Liver (tissue), 10 donors: ENCODE measurements at places on chromosomes 5 and 9. TPM values are rescaled to one million over a fixed set of nuclear protein-coding genes. Genes with fewer than 3 reads are reported as not detected.

DNA sequence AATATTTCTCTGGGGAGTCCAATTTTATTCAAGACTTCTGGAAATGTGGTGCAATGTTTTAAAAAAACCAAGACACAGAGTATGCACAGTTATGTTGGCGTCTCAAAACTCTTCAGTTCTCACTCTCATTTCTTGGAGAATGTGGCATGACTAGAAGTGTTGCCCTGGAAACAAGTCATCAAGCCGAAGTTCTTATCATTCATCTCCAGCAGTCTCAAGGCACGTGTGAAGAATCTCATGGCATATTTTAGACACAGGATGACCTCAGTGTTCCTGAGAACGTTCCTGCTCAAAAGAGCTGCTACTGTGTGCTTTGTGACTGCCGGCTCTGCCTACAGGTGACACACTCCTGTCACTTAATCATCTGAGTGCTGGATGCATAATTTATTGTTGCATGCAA lies 147.4 kb upstream of the IRX4 start:
- no peaks in the 10 kb centered on the region for H3K36me3 ChIP-seq
- H3K4me1 ChIP-seq = no peaks in the 10 kb centered on the region
- H3K27me3 ChIP-seq = no peaks in the 10 kb centered on the region
- DNase-seq = no peak

DNA sequence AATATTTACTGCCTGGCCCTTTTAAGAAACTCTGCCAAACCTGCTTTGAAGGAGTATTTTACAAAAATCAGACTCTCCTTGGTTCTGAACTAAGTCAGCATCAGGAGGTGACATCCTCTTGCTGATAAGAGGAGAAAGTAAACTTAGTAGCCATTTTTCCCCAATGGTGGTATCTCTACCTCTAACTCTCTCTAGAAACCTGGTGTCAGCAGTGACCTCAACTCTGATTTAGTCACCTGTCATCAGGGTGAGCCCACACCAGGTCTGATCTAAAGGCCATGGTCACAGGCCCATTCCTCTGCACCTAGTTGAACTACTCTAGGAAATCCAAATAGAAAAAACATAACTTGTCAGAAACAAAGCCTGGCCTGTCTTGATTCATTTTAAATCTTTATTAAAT lies 4.2 kb downstream of the CARNMT1 start:
- no peaks in the 10 kb centered on the region for H3K36me3 ChIP-seq
- no peak overlapping the region for H3K4me3 ChIP-seq
- no peak overlapping the region for H3K27ac ChIP-seq
- H3K4me1 ChIP-seq = no peaks in the 10 kb centered on the region
- H3K27me3 ChIP-seq = no peaks in the 10 kb centered on the region

- no peaks in the 10 kb centered on the region for H3K27me3 ChIP-seq
- no peak overlapping the region for H3K4me3 ChIP-seq
- H3K36me3 ChIP-seq = no peaks in the 10 kb centered on the region
- no peak for DNase-seq
Observed at GRCh38 chr9:22111954-22112247, 102.8 kb upstream of the CDKN2B start.

DNA sequence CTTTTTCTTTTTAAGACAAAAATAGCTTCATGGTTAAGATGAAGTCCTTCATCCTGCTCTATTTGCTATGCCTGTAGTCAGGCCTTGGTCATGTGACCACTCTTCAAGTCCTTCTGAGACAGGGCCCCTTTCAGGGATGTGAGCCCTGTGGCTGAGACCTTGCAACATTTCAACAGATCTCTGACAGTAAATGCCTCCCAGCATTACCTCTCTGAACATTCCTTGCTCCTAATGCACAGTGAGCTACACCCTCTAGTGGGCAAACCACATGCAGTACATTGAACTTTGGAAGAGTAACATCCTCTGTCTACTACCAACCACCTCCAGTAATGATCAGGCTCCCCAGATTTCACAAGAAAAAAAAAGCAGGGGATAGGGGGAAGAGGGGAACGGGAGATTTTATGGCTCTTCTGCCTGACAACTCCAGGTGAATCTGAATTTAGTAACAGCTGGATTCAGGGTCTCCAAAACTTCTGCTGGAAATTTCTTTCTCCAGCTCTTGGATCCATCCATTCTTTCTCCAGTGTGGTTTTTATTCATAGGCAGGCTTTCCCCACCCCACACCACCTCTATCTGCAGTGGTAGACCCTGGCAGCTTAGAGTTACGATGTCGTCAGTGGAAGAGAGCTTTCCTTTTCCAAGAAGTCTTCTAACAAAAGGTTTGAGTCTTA lies 8.9 kb upstream of the FBXO38 start:
- H3K27ac ChIP-seq = no peak overlapping the region
- no peak overlapping the region for H3K4me3 ChIP-seq
- no peaks in the 10 kb centered on the region for H3K27me3 ChIP-seq
- no peaks in the 10 kb centered on the region for H3K4me1 ChIP-seq
- no peaks in the 10 kb centered on the region for H3K36me3 ChIP-seq
- DNase-seq = no peak

- H3K4me3 ChIP-seq = no peak overlapping the region
- no peaks in the 10 kb centered on the region for H3K4me1 ChIP-seq
- H3K27me3 ChIP-seq = no peaks in the 10 kb centered on the region
- DNase-seq = no peak
Observed at GRCh38 chr5:96143450-96143849, 181.8 kb upstream of the ELL2 start.

GRCh38 chr5:54443270-54443669 lies 12.2 kb upstream of the HSPB3 start:
- no peak overlapping the region for H3K27ac ChIP-seq
- no peaks in the 10 kb centered on the region for H3K27me3 ChIP-seq
- no peaks in the 10 kb centered on the region for H3K4me1 ChIP-seq
- H3K4me3 ChIP-seq = no peak overlapping the region
- H3K36me3 ChIP-seq = no peaks in the 10 kb centered on the region

DNA sequence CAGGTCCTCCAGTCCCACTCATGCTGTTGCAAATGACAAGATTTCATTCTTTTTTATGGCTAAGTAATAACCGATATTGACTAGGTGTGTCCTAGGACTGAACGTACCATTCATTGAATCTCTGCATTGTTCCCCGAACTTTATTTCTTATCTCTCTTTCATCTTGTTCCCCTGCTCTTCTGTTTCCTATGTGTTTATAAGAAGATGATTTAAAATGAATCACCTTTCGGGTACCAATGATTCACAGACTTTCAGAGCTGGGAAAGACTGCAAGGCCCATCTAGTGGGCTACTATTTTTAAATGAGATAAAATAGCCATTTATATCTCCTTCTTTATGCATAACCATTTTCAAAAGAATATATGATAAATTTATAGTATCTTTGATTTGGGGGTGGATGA lies 133.0 kb downstream of the CDH18 start:
- DNase-seq = no peak
- H3K36me3 ChIP-seq = no peaks in the 10 kb centered on the region
- no peaks in the 10 kb centered on the region for H3K27me3 ChIP-seq
- no peak overlapping the region for H3K27ac ChIP-seq
- no peaks in the 10 kb centered on the region for H3K4me1 ChIP-seq

The CNTLN gene
- 11.5 TPM for total RNA-seq
